Activated gamma-delta T cell treated with Interleukin-2 at 50 U/mL for 16 hours (primary cell): ENCODE measurements at places on chromosomes 4 and X.

- no peak for DNase-seq
Observed at GRCh38 chr4:79516114-79516513, 108.1 kb upstream of the GK2 start.

DNA sequence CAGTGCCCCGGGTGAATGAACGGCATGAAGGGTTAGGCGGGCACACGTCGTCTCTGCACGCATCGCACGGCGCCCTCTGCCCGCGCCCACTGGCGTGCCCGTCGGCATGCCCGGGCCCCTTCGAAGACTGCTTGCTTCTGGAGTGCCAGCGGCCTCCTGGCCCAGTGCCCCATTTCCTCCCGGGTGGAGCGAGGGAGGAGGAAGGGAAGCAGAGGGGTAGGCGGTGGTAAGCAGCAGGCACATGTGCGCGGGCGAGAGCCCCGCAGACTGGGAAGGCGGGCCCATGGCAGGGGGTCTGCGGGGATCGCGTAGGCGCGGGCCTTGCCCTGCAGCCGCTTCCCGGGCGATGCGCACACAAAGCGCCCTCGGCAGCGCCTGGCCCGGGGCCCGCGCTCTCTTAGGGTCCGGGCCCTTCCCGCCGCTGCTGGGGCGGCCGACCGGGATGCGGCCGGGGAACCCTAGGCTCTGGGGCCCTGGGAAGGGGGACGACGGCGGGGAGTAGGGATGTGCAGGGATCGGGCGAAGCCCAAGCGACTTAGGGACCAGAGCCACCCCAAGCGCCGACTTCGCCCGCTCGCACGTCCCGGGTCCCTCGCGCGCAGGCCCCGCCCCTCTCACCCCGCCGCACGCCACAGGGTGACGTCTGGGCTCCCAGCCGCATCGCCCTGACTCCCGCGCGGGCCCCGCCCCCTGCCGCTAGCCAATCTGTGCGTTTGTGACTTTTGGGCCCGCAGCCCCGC lies 866 bp upstream of the EMD start:
- DNase-seq = no peak

GRCh38 chr4:147741190-147741788 lies 9.4 kb downstream of the ARHGAP10 start:
- DNase-seq = no peak

- no peak for DNase-seq
Observed at GRCh38 chr4:37243722-37244582, 591 bp upstream of the NWD2 start.

- DNase-seq = no peak
Observed at GRCh38 chr4:55078987-55079386, 46.4 kb downstream of the KDR start.

- DNase-seq = no peak
Observed at GRCh38 chr4:2761035-2761923, 5.1 kb upstream of the TNIP2 start.

DNA sequence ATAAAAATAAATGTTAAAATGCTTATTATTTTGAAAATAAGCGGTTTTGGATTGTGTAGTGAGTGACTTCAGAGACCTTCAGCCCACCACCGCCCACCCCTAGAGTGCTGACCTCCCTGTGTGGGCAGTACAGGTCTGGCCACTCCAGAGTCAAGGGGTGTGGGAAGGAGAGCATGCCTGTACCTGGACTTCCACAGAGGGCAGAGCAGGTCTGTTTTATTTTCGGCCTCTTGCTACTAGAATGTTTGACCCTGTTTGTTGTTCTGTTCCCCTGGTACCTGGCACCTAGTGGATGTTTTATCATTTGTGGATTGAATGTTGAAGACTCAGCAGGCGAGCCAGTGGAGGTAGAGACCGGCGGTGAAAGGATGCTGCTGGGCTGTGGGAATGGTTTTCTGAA lies 14.3 kb downstream of the PIGG start:
- no peak for DNase-seq

GRCh38 chr4:62366939-62367338 lies 1166.8 kb downstream of the ADGRL3 start:
- no peak for DNase-seq

GRCh38 chrX:75061701-75062100 lies 94.4 kb downstream of the ABCB7 start:
- no peak for DNase-seq

GRCh38 chr4:141686879-141687278 lies 50.5 kb downstream of the IL15 start:
- no peak for DNase-seq

DNA sequence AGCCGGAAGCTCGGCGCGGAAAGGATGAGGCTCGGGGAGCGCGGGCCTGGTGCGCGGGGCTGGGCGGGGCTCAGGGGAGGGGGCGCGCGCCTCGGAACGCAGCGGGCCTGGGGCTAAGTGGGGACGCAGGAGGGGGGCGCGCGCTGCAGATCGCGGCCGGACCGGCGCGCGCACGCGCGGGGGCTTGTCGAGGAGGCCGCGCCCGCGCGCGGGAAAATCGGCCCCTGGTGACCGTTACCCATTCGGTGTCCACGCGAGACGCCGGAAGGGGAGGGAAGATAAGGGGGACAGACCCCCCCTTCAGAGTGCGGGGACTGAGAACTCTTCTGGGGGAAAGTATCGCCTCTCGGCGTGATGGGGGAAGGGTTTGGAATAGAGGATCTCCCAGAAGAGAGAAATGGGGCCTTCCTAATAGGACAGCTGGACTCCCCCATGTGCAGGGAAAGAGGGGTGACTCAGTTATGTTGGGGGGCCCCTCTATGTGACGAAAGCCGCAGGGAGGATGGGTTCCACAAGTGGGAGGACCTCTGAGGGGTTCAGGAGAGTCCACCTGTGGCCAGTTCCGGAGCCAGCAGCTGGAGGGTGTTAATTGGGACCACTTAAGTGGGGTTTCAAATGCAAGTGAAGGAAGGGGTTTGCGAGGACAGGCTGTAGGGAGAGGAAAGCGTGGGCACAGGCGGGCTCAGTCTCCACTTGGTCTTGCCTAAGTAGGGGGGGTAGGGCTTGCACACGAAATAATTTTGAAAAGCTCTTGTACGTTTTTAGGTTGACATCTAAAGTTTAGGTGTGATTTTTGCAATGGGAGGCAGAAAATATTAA lies 584 bp downstream of the SUV39H1 start:
- DNase-seq = no peak

- DNase-seq = peak; percentile 8
Observed at GRCh38 chrX:24480400-24480865, 15.3 kb downstream of the PDK3 start.

- DNase-seq = no peak
Observed at GRCh38 chrX:19774905-19775304, 112.5 kb downstream of the SH3KBP1 start.
